Chondrocyte (in vitro differentiated cells): ENCODE measurements at places on chromosomes 7 and 10.

GRCh38 chr10:67770537-67770936 is 67.5 kb downstream of the DNAJC12 start:
- no peak for DNase-seq

GRCh38 chr7:138608275-138608674 is 92.9 kb downstream of the SVOPL start:
- no peak for DNase-seq

- DNase-seq: no peak
Observed at GRCh38 chr7:104328970-104329825, 795 bp downstream of the LHFPL3 start.

- no peak for DNase-seq
Observed at GRCh38 chr10:32538256-32538655, 92.3 kb downstream of the CCDC7 start.

GRCh38 chr7:20464891-20465290 is 134.2 kb downstream of the ITGB8 start:
- DNase-seq: no peak

DNA sequence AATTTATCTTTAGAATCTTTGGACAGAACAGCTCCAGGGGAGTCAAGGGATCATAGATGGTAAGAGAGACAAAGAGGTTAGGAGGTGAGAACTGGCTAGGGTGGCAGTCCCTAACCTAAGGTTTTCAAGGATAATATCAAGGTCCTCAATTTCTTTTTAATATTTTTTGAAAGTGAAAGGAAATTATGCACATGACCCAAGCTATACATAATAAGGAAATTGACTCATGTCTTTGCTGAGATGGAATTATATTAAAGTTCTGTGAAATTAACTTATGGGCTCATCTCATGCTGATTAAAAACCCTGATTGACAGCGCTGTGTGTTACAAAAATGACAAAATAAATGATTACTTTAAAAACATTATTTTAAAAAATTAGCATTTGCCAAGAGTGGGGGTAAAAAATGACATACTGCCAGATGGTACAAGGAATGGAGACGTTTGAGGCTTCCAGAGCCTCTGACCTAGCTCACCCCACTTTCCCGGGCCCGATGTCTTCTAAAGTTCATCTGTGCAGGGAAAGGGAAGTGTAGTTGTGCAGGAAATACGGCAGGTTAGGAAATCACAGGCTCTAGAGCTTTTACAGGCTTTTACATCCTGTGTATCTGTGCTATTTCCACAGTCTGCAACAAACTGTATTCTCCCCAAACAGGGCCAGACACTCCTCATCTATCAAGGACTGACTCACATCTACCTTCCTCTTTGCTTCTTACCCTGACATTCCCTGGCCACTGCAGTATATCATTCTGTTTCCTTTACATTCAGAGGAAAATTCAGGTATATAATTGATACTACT is 185.6 kb upstream of the PRSS58 start:
- no peak for DNase-seq

GRCh38 chr10:5079306-5079830 is 14.8 kb upstream of the AKR1C3 start:
- DNase-seq: no peak

GRCh38 chr7:141649865-141650634 is 51.9 kb downstream of the DENND11 start:
- DNase-seq: no peak
